Activated CD4-positive, alpha-beta T cell treated with anti-CD3 and anti-CD28 coated beads for 4 hours (primary cell): ENCODE measurements at places on chromosomes 3 and 15.

- peak; percentile 78 for DNase-seq
Measured at GRCh38 chr15:66946578-66947164, 118.7 kb upstream of the SMAD3 start.

DNA sequence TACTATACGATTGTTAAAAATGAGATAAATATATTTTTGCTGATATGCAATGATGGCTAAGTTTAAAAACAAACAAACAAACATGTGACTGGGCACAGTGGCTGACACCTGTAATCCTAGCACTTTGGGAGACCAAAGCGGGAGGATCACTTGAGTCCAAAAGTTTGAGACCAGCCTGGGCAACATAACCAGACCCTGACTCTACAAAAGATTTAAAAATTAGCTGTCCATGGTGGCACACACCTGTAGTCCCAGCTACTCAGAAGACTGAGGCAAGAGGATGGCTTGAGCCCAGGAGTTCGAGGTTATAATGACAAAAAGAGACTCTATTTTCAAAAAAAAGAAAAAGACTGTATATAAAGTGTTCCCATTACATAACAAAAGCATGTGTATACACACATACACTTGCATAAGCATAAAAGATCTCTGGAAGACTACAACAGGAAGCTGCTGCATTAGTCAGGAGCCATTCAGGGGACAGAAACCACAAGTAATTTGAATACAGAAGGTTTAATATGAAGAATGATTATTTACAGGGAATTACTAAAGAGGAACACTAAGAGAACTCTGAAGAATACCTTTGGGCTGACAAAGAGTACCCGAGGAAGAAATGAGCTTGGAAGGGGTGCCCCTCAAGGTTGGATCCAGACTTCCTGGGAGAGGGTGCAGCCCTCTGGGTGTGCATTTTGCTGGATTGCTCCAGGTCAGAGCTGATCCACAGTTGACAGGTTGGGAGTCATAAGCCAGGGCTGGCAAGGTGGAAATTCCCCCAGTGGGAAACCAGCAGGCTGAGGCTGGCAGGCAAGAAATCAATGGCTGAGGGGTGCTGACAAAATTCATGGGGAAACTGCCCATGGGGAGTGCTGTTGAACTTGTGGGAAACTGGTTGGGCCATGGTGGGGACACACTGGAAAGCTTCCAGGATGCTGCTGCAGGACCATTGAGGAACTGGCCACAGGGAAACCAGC, 9.3 kb upstream of the TM4SF18 start:
- DNase-seq, result no peak

- DNase-seq, result no peak
Measured at GRCh38 chr3:118501152-118501551, 533.5 kb downstream of the IGSF11 start.

- DNase-seq, result no peak
Measured at GRCh38 chr15:70833861-70834765, 19.8 kb downstream of the LARP6 start.

GRCh38 chr3:47533481-47533880, 20.0 kb upstream of the ELP6 start:
- DNase-seq, result no peak

DNA sequence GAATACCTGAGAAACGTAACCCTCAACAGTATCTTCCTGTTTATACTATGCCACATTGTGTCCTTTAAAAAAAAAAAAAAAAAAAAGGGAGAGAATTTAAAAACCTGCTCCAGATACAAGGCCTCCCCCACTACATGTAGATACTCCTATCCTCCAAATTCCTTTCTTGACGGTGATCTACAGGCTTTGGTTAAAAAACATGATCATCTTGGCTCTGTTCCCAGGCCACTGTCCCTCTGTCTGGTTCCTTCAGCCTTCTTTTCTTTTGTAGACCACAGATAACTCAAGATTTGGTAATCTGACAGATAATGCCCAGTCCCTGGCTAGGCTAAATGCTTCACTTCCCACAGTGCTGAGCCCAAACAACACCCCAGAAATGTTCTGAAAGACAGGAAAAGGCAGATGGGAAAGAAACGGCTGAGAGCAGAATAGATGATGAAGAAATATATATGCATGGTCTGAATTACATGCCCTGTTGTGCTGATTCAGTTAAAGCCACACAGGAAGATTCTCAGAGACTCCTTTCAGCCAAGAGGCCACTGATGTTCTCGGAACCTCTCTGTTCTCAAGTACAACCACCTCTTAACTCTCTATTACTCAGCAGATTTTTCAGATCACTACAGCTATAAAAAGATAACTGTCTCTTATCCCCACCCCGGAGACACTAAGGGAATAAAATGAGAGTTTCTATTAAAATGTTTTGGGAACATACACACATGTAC, 48.3 kb downstream of the NPTN start:
- no peak for DNase-seq

DNA sequence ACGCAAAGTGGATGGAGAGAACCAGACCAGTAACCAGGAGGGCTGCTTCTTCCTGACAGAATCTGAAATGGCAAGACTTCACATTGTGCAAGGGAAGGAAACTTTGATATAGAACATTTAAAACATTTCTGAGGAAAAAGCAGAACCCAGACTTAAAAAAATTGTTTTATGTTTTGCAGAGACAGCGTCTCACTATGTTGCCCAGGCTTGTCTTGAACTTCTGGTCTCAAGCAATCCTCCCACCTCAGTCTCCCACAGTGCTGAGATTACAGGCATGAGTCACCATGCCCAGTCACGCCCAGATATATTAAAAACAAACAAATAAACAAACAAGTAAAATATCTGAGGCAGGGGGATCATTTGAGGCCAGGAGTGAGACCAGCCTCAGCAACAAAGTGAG, 46.2 kb downstream of the CRTAP start:
- DNase-seq, result no peak

- DNase-seq, result no peak
Measured at GRCh38 chr15:47186075-47186474, 531.2 kb upstream of the SEMA6D start.

DNA sequence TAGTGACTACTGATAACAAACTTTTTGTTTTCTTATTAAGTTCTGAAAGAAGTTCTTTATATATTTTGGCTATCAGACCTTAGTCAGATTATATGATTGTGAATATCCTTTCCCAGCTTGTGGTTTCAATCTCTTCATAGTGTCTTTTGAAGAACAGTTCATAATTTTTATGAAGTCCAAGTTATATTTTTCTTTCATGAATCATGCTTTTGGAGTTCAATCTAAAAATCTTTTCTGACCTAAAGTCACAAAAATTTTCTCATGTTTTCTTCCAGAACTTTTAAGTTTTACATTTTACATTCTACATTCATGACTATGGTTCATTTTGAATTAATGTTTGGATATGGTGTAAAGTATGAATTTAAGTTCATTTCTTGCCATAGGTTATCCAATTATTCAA, 34.2 kb upstream of the OCA2 start:
- no peak for DNase-seq

DNA sequence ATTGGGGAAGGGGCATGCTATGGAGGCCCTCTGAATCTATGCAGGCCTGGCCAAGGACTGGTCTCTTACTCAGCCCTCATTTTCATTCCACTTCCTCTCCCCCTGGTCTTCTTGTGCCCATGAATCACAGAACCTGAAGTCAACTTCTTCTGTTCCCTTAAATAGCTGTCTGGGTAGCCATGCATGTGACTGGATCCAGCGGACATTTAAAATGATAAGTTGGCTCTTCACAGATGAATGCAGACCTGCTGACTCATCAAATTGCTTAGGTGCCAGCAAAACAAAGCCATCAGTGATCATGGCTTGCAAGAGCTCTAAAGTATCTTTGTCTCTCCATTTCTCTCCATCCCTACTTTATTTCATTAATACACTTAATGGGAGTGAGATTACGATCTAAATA, 90.1 kb upstream of the CADPS start:
- no peak for DNase-seq

DNA sequence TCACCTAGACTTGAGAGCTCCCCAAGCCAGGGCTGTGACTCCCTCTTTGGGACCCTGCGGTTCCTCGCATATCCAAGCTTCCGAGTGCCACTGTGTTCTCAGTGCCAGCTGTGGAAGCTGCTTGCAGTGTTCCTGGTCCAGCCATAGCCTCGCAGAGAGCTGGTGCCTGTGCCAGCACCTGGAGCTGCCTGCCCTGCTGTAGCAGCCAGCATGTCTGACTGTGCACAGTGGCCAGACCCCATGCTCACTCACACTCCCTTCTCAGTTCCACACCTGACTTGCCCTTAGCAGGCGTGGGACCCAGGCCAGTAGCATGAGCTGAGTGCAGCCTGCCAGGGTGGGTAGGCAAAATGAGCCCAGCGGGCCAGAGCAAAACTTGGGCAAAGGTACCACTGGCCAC, 25.3 kb downstream of the LRRC49 start:
- no peak for DNase-seq

DNA sequence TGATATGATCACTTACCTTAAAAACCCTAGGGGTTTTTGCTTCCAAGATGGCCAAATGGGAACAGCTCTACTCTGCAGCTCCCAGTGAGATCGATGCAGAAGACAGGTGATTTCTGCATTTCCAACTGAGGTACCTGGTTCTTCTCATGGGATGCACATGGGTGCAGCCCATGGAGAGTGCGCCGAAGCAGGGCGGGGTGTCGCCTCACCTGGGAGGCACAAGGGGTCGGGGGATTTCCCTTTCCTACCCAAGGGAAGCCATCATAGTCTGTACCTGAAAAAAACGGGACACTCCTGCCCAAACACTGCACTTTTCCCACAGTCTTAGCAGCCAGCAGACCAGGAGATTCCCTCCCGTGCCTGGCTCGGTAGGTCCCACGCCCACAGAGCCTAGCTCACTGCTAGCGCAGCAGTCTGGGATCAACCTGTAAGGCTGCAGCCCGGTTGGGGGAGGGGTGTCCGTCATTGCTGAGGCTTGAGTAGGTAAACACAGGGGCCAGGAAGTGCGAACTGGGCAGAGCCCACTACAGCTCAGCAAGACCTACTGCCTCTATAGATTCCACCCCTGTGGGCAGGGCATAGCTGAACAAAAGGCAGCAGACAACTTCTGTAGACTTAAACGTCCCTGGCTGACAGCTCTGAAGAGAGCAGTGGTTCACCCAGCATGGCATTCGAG, 78.6 kb downstream of the CTNNB1 start:
- no peak for DNase-seq

DNA sequence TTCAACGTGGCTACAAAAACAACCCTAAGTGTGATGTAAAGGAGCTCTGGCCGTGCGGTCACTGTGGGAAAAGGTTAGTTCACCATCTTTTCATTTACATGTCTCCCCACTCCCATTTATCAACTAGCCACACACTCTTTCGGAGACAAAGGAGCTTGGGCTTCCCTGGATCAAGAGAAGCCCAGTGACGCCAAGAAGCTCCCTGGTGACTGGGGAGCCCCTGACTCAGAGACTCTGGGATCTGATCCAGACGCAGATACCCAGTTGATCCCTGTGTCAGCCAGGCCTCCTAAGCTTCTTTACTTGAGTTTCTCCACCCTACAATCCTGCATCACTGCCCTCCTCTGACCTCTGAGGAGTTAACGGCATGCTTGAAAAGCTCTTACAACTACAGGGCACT, 43.9 kb downstream of the HEG1 start:
- no peak for DNase-seq

DNA sequence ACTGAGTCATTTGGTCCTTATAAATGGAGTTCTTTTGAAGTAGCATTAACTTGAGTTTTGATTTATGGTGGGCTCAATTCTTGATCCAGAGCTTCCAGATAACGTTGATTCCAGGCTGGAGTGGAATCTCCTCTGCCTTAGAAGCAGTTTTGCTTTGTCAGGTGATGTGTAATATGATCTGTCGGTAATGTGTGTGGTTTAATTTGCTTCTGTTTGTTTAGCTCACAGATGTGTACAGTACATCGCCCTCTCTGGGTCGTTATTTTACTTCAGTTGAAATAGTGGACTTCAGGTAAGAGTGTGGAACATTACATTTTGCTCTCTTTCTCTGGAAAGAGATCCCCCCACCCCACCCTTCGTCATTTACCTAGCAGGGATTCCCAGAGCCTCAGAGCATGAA, 23.1 kb downstream of the C3orf52 start:
- no peak for DNase-seq

- no peak for DNase-seq
Measured at GRCh38 chr3:9246189-9246588, 3.3 kb downstream of the SRGAP3 start.

GRCh38 chr3:2568929-2569328, 470.3 kb downstream of the CNTN4 start:
- no peak for DNase-seq

DNA sequence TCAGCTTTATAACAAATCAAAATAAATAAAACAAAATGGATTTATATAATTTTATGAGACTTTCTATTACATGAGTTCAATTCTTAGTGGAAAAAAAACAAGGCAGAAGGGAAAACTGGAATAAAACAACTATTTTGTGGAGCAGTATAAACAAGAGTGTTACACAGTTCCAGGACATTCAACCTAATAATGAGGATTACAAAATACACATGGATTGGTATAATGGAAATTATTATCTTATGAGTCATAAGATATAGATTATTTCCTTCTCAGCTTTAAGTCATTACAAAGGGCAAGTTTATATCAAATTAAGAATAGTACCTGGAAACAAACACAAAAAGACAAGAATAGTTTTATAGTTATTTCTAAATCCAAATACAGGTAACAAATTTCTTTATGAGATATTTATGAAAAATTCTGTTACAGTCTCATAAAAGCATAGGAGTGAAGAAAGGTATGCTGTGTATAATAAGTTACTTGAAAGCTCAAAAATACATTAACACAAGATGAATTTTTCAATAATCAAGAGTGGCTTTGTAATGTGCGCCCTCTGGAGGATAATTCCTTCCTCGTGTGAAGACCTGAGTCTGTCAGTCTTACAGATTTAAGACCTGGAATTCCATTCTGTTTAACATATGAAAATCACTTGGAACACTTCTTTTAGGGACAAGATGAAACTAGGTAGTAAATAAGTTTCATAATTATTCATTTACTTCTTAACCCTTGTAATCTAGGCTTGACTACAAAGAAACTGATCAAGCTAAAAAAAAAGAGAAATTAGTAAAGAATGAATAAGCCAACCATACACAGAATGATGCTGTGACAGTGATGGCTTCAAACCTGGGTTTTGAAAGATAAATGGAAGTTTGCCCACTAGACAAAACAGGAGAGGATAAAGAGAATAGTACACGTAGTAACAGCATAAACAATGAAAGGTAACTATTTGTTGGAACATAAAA, 9.5 kb downstream of the COPS2 start:
- peak; percentile 8 for DNase-seq

DNA sequence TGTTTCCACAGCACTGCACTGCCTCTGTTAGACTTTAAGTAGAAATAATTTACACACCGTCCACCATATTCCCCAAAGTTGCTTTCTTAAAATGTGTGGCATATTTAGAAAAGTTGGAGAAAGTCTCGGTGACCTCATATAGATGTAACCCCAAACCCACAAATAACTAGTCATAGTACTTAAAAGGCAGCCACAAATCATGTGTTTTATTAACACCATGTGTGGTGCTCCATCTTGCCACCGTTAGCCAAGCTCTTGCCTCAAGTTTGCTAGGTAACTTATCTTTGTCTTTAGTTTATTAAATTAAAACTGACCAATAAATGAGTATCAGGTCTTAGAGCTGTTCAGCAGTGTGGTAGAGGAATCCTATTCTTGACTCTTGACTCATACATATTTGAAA, 257.9 kb downstream of the UBE2E2 start:
- DNase-seq, result no peak

GRCh38 chr15:88878720-88879184, 16.6 kb downstream of the HAPLN3 start:
- peak; percentile 26 for DNase-seq
